ENCODE measurements at places on chromosomes 1 and 21.

GRCh38 chr1:215890438-215890837 is 323.3 kb downstream of the KCTD3 start:
- no peak for DNase-seq

- no peak for DNase-seq
Measured at GRCh38 chr1:178530037-178530402, 17.1 kb downstream of the TEX35 start.

DNA sequence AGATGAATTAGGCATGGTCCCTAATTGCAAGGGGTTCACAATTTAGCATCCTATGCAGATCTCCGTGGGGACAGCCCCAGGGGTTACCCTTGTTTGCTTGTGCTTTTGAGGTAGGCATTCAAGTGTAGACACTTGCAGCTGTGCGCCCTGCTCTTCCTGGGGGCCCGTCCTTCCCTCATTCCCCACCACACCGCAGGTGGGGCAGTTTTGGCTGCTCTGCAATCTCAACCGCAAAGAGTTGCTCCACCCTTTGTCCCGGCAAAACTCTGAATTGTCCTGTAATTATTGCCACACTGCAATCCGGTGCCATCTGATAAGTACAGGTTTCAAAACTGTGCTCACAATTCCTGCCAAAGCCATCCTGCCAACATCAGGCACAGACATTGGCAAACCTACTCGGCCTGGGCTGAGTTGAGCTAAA is 65.4 kb upstream of the LYST start:
- no peak for DNase-seq

GRCh38 chr1:184965944-184966860 is 8.1 kb downstream of the NIBAN1 start:
- DNase-seq: no peak

GRCh38 chr1:158075078-158075477 is 81.6 kb downstream of the KIRREL1 start:
- no peak for DNase-seq

- no peak for DNase-seq
Measured at GRCh38 chr1:6658359-6659060, 33.8 kb downstream of the THAP3 start.

GRCh38 chr1:228338521-228339051 is 68.0 kb downstream of the TRIM11 start:
- no peak for DNase-seq

- DNase-seq: no peak
Measured at GRCh38 chr1:8871539-8871935, 6.9 kb downstream of the ENO1 start.

- peak; percentile 26 for DNase-seq
Measured at GRCh38 chr1:150235294-150235851, 539 bp downstream of the ANP32E start.

DNA sequence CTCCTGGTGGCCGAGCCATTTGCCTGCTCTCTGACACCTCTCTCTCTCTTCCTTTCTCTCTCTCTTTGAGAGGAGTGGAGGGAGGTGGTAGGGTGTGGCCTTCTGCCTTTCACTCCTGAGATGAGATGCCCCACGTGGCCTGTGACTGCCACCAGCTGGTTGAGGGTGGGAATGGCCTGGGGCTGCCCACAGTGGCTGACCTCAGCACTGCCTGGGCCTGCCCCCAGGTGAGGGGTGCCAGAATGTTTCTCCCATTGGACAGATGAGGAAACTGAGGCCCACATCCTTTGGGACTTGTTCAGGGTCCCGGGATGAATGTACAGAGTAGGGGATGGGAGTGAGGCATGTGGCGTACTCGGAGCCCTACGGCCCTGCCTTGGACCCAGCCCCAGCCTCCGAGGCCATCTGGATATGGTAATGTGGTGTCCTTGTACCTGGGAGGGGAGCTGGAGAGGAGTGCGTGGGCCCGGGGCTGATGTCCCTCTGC is 12.7 kb upstream of the C1orf167 start:
- no peak for DNase-seq

GRCh38 chr1:65395887-65396612 is 24.4 kb upstream of the LEPR start:
- no peak for DNase-seq

- DNase-seq: no peak
Measured at GRCh38 chr1:41568204-41568603, 83.7 kb upstream of the EDN2 start.

Data from stimulated activated CD8-positive, alpha-beta memory T cell treated with anti-CD3 and anti-CD28 coated beads, Interleukin-12 subunit alpha, Interleukin-12 subunit beta, amount 100 ng/mL, for 4 hours (primary cell).